ENCODE measurements at places on chromosomes 2 and 18.

DNA sequence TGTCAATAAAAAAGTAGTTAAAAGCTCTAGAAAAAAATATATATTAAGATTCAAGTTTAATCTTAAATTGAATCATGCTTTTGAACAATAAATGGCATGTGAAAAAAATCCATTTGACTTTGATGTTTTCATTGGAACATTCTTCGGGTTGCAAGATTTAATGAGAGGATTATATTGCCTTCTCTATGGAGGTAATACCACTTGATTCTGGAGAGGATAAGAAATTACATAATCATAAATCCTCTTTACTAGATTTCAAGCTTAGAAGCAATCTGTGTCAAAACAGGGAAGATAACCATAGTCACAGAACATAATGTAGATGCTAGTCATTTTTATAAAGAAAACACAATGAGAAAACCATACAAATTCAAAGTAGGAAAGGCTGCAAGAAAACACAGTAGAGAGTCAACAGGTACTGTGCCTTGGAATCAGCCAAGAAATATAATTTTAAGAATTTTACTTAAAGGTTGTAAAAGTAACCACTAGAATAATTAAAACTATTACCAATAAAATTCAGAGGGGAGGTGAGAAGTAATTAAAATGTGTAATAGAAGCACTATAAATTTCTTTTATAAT is 18.7 kb upstream of the MAPRE2 start:
- DNase-seq, result no peak

GRCh38 chr2:41400088-41400665 is 647.6 kb upstream of the PKDCC start:
- no peak for DNase-seq

- no peak for DNase-seq
These were observed 130.1 kb downstream of the LCLAT1 start for GRCh38 chr2:30577151-30577550.

DNA sequence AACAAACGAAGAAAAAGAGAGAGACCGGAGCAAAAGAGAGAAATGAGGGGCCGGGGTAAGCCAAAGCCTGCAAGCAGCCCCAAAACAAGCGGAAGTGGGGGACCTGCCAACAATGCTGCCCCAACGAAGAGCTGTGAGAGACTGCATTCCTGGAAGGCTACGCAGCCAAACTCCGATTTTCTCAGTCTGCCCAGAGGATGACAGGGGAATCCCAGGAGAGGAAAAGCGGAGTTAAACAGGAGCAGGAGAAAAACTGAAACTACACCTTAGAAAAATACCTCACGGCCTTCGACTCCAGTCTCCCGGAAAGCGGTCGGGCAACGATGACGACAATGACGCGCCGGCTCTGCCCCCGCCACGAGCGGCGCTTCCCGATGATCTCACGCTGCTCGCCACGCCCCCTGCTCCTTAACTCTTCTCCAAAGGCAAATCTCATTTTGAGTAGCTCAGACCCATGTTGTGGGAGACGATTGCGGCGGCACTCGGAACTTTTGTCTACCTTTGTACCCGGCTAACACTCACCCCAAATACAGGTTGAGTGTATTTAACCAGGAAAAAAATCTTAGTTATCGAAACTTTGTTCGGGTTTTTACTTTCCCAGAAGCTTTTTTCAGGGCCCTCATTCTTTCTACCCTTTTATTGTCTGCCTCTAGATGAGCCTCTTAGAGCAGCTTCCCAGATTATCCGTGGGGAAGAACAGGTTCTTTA is at the start of gene C1D:
TSS of gene C1D (minus strand) at position 325 of the 708 bp plus-strand sequence. CDS start 15,694 bp downstream, outside the sequence.
- DNase-seq, result peak; percentile 90

GRCh38 chr2:18118703-18119102 is 240.2 kb downstream of the KCNS3 start:
- no peak for DNase-seq

DNA sequence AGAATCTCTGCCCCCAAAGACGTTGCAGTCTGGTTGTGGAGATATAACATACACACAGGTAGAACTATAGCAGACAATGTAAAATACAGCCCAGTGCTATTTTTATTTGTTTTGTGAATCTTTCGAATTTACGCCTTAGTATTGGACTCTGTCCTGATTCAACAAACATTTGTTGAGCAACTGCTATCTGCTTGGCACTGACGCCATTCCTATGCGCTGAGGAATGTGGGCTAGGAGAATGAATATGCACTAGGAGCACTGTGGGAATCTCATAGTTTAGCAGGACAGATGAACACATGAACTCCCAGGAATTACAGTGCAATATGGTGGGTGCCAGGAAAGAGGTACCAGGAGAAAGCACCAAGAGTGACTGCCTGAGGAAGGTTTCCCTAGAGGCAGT is 181.7 kb upstream of the SIX3 start:
- DNase-seq, result no peak

DNA sequence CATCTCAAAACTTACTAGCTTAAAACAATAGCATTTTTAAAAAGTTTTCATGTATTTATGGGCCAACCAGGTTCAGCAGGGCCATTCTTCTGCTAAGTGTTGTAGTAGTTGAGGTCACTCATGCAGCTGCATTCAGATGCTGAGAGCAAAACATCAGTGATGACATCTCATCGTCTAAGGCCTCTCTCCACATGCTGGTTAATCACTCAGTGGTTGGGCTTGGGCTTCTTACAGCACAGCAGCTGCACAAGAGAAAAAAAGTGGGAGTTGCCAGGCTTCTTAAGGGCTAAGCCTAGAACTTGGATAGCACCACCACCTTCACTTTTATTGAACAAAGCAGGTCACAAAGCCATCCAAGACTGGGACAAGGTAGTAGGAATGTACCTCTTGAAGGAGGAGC is 190.3 kb downstream of the IRS1 start:
- no peak for DNase-seq

DNA sequence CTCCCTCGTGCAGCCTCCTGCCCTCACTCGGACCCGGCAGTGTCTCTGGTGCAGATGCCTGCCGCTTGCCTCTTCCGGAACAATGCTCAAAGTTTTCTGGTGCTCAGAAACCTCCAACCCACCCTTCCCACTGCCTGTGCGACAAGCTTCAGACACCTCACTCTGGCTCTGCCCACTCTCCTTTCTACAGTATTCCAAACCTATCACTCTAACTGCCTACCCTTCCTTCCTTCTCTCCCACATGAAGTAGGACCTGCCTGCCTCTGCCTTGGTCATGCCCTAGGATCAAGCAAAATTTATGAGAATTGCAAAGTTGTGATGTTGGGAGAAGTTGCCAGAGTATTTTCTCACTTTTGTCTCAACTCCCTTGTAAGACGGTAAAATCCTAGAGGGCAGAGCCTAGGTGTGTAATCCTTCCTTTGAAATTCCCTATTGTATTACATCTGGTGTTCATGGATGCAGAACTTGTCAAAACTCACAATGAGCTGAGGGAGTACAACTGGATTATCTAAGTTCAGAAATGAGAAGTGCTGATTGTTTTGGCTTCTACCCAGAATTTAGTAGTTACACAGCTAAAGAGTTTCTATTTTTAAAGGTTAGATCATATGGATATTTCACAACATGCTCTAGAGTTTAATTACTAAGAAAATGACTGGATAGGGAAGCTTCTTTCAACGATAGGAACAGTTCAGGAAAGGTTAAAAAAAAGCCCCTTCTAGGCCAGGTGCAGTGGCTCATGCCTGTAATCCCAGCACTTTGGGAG is 7.2 kb downstream of the NPC1 start:
- DNase-seq, result no peak

GRCh38 chr2:140551287-140551686 is 1579.5 kb downstream of the LRP1B start:
- DNase-seq, result no peak

DNA sequence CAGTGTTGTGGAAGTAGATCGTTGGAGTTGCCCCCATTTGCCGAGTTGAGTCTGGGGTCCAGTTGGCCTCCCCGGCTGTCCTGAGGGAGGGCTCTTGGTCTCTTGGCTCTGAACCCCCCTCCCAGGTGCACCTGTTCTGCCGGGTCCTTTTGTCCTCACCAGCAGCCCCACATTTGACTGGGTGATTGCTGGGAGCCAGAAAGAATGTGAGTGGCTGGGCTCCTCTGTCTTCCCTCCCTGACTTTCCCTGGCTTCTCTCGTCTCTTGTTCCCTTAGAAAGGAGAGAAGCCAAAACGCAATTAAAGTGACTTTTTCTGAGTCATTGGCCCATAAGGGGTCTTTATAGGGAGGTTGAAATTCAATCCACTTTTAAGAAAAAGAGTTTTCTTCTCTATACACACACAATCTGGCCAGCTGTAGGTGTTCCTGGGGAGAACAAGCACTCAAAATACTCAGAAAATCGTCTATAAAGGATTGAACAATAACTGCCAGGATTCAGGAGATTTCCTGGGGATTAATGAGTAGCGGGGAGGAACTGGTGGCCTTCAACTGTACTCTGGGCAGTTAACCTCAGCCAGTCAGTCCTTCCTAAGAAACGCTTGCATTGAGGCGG is 131.0 kb downstream of the TMEM182 start:
- peak; percentile 3 for DNase-seq

GRCh38 chr2:128448331-128449225 is 129.9 kb upstream of the HS6ST1 start:
- DNase-seq, result no peak

- DNase-seq, result no peak
These were observed 9.6 kb downstream of the CPLX4 start for GRCh38 chr18:59308938-59309260.

DNA sequence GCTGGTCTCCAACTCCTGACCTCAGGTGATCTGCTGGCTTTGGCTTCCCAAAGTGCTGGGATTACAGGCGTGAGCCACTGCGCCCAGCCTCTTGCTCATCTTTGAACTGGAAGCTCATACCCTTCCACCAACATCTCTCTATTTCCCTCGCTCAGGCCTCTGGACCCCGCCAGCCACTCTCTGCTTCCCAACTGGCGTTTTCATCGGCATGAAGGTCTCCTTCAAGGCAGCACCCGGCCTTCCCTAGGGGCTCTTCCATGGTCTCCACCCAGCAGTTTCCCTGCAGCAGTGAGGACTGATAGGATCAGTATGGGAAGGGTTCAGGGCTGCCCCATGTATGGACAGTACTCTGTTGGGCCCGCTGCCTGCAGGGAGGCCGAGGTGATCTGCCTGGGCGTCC is 65.8 kb upstream of the HS6ST1 start:
- DNase-seq, result no peak

- no peak for DNase-seq
These were observed 8.1 kb upstream of the SOS1 start for GRCh38 chr2:39128919-39129391.

DNA sequence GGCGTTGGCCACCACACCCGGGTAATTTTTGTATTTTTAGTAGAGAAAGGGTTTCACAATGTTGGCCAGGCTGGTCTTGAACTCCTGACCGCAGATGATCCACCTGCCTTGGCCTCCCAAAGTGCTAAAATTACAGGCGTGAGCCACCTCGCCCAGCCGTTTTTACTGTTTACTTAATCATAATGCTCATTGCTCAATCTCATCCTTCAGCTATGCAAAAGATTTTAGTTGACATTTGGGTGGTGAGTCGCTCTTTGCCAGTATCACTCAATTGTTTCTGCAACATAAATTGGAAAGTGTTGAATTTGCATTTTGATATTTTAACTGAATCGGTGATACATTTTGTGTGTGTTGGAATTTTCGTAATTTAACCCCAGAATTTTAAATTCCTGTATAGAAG is 7.8 kb upstream of the ZNF532 start:
- DNase-seq, result no peak

All from NCI-H1092 treated with DMSO at 0.1 percent for 48 hours (cell line).